Bone marrow (tissue), 2 donors: ENCODE measurements at places on chromosomes 6 and 20.

DNA sequence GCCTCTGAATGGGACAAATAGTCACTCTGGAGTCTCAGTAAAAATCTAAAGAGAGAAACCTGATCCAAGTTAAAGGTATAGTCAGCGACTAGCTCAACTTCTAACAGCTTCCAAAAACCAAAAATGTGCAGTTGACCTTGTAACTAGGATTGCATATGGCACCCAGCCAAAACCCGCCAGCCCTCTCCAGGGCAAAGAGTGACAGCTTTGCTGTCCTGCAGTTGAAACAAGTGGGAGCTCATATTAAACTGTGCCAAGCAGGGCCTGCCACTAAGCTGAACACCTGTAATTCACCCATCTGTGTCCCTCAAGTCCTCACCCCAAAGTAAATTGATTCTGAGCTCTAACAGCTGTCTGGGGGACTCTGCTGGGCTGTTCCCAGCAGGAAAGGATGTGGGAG, 695.3 kb downstream of the MAFB start:
- DNase-seq: no peak

- no peak for DNase-seq
Observed at GRCh38 chr6:107822176-107823046, 1.7 kb downstream of the SCML4 start.

- no peak for DNase-seq
Observed at GRCh38 chr20:59561614-59562277, 42.6 kb upstream of the PHACTR3 start.

DNA sequence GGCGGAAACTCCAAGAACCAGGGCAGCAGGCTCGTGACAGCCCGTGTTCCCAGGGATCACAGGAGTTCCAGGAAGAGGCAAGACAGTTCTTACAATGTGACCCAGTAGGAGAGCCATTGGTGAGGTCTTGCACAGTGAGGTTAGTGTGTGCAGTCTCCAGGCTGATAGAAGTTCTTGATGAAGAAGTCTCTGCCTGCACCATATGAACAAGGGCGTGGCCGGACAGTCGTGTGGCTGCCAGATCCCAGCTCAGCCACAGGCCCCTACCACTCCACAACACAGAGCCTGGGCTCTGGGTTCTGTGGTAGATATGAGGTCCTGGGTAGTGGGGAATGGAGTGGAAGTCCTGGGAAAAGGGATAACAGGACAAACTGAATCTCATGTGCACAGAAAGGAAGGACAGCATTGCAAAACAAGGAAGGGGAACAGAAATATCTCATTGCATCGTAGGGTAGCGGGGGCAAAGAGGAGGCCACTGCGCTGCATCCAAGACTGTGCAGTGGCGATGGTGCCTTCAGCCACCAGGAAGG, 65.2 kb downstream of the STX11 start:
- DNase-seq: no peak

- DNase-seq: no peak
Observed at GRCh38 chr20:56925831-56926170, 296.7 kb downstream of the TFAP2C start.

GRCh38 chr6:9766240-9766915, 648.5 kb downstream of the TFAP2A start:
- no peak for DNase-seq

DNA sequence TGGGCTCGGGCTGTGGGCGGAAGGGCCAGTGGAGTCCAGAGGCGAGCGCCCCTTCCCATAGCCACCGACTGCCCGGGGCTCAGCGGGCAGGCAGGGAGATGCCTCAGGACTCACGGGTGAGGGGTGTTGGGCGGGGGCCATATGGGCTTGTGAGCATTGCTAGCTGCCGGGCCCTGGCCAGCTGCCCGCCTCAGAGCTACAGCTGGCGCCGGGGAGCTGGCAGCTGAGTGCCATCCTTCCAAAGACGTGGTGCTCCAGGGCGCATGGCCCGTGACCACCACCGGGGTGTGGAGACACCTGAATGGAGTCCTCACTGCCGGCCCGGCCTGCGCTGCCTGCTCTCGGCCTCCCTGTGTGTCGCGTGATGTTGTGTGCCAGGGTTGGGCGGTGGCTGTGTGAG, 10.6 kb upstream of the RBBP8NL start:
- no peak for DNase-seq

- DNase-seq: no peak
Observed at GRCh38 chr6:154169193-154169847, 130.3 kb downstream of the OPRM1 start.

- no peak for DNase-seq
Observed at GRCh38 chr6:88867841-88868731, 95.3 kb downstream of the RNGTT start.

DNA sequence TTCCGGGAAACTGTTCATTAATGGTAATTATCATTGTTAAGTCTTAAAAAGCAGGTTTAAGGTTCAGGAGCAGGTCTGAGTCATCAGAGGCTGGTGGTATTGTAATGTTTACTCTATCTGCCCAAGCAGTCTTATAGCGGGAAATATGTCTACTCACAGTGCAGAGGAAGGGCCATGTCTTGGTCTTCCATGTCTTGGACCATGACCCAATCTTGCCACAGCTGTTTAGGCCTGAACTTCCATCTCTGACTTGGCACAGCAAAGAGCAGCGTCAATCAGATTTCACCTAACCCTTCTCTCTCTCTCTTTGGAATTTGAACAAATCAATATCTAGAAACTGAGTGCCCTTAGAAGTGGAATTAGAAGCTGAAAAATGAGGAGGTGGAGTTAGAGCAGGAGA, 25.8 kb downstream of the SLC2A12 start:
- DNase-seq: no peak

GRCh38 chr20:33896509-33896908, 85.4 kb downstream of the CHMP4B start:
- no peak for DNase-seq

DNA sequence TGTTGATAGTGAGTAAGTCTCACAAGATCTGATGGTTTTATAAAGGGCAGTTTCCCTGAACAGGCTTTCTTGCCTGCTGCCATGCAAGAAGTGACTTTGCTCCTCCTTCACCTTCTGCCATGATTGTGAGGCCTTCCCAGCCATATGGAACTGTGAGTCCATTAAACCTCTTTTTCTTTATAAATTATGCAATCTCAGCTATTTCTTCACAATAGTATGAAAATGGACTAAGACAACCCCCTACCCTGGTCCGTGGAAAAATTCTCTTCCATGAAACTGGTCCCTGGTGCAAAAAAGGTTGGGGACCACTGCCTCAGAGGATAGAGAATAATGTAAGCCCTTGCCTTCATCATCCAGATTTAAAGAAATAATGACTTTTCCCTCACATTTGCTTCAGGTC, 861.3 kb downstream of the QKI start:
- DNase-seq: no peak

GRCh38 chr6:53796451-53796780, 1.6 kb downstream of the LRRC1 start:
- no peak for DNase-seq

GRCh38 chr20:59688999-59689398, 84.7 kb downstream of the PHACTR3 start:
- DNase-seq: no peak

DNA sequence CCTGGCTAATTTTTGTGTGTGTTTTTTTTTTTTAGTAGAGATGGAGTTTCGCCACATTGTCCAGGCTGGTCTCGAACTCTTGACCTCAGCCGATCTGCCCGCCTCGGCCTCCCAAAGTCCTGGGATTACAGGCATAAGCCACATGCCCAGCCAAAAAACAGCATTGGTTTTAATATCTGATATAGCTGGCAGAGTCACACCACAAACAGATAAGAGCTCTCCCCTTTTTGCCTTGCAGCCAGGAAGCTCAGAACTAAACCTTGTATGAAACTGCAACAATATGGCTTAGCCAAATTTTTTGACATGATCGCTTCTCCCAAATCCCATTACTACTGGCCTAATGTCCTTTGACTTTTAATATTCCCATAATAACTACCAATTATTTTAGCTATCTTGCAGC, 4.9 kb downstream of the ACOT8 start:
- no peak for DNase-seq
